Glomerular endothelial cell (primary cell): ENCODE measurements at places on chromosomes 1 and 21. TPM values are rescaled to one million over a fixed set of nuclear protein-coding genes. Genes with fewer than 3 reads are reported as not detected.

Gene LCE3D
- total RNA-seq: not detected in 2 replicates

DNA sequence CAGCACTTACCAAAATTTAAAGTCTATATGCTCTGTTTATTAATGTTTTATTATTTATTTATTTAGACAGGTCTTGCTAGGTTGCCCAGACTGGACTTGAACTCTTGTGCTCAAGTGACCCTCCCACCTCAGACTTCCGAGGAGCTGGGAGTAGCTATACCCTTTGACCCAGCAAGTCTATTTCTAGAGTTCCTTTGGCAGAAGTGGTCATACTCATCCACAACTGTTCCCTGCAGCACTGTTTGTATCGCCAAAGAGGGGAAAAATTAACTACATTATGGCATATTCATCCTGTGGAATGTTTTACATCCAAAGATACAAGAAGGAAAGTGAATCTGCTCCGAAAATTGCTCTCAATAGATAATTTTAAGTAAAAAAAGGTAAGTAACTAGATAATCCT, 28.5 kb downstream of the CACNA1S start:
- no peak for DNase-seq

GRCh38 chr1:238608144-238608543, 717.4 kb upstream of the ZP4 start:
- no peak for DNase-seq

GRCh38 chr1:199723250-199723956, 304.1 kb upstream of the NR5A2 start:
- no peak for DNase-seq

GRCh38 chr1:116881879-116882520, 27.7 kb upstream of the PTGFRN start:
- no peak for DNase-seq

- DNase-seq: peak; percentile 72
Observed at GRCh38 chr1:53765657-53766056, 26.7 kb upstream of the GLIS1 start.

- no peak for DNase-seq
Observed at GRCh38 chr1:237685551-237685950, 205.2 kb downstream of the ZP4 start.

DNA sequence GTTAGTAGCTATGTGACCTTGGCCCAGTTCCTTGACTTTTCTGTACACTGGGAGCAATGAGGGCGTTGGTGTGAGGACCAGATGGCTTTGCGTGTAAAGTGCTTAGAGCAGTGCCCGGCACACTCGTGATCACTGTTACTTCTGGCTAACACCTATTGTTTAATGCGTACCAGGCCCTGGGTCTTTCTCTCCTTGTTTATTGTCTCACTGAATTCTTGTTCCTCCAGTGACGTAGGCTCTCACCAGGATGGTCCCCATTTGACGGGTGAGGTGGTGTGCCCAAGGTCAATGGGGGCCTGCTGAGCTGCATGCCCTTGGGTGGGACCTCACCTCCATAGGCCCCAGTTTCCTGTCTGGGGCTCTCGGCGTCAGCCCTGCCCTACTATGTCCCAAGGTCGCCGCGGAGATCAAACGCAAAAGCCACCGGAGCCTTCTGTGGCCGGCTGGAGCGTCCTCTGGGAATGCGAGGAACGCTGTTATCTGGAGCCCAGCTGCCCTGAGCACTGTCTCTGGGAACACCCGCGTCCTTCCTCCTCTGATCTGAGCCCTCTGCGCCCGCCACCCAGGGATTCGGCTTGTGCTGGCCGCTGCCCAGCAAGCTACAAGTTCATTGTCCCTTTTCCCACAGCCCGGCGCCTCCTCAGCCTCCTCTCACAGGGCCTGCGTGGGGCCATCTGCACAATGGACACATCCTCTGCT, 28.9 kb downstream of the ALPL start:
- no peak for DNase-seq

Gene CTSE
- total RNA-seq: not detected in 2 replicates

GRCh38 chr1:30900486-30900885, 8.1 kb downstream of the SDC3 start:
- no peak for DNase-seq

Gene KCNA3
- total RNA-seq: not detected in 2 replicates

DNA sequence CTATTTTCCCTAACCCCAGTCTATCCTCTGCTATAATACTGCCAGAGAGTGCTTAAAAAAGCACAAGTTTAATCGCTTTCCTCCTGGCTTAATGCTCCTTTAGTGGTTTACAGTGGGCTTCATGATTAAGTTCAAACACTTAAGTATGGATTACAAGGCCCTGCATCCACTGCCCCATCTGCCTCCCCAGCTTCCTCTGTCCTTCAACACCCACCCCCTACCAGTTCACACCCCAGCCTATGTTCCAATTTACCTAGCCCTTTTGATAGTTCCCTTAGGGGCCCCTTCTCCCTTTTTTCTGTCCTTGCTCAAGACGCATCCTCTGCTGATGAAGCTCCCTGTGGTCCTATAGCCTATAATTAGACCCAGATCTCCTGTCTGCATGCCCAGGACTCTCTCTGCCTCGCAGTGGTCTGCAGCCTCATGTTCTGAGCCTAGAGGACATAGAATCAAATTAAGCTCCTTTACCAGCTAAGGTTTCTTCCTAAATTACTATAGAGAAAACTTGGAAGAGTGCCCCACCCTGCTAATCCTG, 212.5 kb downstream of the FGGY start:
- no peak for DNase-seq
